Naive thymus-derived CD8-positive, alpha-beta T cell (primary cell): ENCODE measurements at places on chromosomes 4 and X. TPM values are rescaled to one million over a fixed set of nuclear protein-coding genes. Genes with fewer than 3 reads are reported as not detected.

GRCh38 chrX:13411496-13412207 lies 91.8 kb upstream of the ATXN3L start:
- no peak for DNase-seq

DNA sequence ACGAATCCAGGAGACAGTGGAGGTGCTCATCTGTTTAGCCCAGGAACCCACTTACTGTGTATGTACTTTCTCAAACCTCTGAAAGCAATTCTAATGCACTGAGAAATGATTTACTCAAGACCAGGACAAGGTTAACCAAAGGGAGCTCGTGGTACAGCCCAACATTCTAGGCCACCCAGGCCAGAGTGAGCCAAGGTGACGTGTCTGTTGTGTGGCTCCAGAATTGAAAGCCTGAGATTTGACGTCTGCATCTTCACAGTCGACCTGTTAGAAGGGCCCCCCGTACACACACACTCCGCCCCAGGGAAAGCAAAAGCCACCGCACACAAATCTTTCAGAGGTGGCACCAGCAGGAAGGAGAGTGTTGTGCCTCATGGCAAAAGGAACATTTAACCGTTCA lies 2.3 kb downstream of the MAP3K15 start:
- no peak for DNase-seq

- DNase-seq, result no peak
Observed at GRCh38 chrX:17617806-17618205, 119.5 kb upstream of the SCML1 start.

The SRPX gene
- total RNA-seq, result not detected

DNA sequence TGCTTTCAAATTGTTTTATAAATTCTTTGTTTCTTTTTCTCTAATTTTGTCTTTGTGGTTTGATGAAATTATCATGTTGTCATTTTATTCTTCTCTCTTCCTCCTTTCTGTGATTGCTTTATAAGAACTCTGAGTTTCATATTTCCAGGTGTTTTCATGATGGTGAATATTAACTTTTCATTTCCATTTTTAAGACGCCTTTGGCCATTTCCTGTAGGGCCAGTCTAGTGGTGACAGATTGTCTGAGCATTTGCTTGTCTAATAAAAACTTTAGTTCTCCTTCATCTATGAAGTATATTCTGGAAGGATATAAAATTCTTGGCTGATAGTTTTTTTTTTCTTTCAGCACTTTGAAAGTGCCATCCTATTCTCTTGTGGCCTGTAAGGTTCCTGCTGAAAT lies 128.1 kb downstream of the FAM13A start:
- no peak for DNase-seq

The SH3RF1 gene
- 0.16 TPM for total RNA-seq

The BTK gene
- total RNA-seq, result 9.8 TPM

The SSX4B gene
- not detected for total RNA-seq

- DNase-seq, result no peak
Observed at GRCh38 chrX:118621081-118621759, 106.2 kb upstream of the IL13RA1 start.

DNA sequence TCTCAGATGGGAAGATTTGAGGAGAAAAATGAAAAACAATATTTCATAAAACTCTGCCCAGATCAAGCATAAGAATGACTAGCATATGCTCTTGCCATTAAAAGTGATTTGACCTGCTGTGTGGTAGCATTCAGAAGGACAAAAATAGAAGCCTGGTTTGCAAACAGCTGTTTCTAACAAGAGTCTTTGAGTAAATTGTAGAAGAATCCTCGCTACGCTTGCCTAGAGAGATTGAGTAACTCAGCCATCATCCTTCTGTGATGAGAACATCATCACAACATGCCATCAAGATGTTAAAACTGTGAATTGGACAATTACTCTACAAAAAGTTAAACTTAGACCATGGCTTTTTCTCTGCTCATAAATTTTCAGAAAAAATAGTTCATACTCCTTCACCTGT lies 168.9 kb upstream of the PUDP start:
- DNase-seq, result no peak

DNA sequence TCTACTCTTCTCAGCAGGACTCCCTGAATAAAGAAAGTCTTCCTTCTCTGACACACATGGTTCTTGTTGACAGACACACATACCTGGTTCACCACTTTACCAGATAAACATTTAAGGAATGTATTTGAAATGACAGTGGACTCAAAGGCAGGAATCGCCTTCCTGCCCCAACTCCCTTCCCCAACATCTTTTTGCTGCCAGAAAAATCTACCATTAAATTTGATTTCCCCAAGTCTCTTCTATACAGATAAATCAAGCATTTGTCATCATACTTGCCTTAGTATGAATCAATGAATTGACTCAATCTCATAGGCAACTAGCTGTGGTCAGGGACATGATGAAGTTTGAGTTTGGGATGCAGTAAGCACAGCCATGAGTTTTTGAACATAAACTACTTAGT lies 23.3 kb upstream of the ANXA5 start:
- no peak for DNase-seq

GRCh38 chrX:40086569-40087335 lies 11.0 kb downstream of the BCOR start:
- no peak for DNase-seq

The XAGE1A gene
- not detected for total RNA-seq
